NCI-H1930 (cell line): ENCODE measurements at places on chromosomes 1 and 21.

DNA sequence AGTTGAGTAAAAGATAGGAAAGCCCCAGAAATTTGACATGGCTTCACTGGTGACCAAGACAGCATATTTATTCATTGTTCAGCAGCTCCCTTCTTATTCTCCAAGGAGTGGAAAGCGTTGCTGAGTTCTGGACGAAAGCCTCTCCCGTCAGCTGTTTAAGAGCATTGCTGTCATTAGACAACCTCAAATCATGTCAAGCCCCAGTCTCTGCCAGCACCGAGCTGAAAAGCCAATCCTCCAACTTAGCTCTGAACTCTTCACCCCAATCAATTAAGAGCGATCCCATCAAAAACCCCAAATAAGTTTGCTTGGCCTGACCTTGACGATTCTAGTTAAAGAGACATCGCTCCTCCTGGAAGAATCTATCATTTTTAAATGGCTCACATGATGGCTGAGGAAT, 110.8 kb downstream of the PLPP3 start:
- no peak for DNase-seq

GRCh38 chr1:4617506-4617905, 36.9 kb upstream of the AJAP1 start:
- no peak for DNase-seq

DNA sequence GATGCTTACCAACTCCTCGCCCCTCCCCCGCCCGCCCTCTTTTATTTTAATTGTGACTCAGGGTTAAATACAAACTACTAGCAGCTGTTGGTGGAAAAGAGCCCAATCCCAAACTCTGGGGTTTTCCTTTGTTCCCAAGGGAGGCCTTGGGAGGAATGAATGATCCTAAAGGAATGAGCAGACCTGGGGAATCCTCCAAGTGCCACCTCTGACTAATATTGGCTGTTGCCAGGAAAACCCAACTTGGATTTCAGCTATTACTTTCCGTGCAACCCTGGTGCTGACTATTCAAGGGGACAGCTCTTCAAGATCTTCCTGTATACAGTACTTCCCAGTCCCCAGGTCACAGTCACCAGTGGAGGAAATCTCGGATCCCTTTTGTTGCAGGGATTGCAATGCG, 1.3 kb upstream of the S100A10 start:
- DNase-seq: no peak

DNA sequence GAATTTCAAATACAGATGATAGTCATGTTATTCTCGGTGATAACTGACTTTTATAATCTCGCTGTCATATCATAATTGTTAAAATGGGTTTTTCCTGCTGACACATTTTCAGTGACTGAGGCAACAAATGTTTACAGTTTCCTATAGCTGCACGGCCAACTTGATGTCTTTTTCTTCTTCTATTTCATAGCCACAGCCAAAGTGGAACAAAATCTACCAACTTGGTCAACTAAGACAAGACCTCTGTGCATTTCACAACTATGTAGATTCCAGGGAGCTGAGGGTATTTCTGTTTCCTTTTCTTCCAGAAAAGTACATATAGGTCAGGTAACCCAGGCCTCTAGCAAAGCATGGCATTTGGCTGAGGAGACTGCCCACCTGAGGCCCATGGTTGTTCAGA, 10.4 kb upstream of the AHCYL1 start:
- no peak for DNase-seq

DNA sequence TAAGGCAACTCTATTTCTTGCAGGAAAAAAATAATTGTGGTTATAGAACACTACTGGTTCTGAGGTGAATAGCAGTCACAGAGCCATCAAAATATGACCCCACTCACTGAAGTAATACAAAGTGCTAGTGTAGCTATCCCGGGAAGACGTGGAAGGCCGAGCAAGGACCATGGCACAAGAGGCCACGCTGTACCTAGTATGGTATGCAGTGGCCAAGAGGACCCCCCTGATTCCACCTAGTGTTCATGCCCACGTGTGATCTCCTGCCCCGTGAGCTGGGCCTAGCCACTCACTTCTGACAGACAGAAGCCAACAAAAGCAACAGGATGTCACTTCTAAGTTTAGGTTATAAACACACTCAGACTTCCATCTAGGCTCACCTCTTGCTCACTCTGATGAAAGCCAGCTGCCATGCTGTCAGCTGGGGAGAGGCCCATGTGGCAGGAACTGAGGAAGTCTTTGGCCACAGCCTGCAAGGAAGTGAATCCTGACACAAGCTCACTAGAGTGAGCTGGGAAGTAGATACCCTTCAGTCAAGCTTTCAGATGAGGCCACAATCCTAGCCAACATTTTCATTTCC, 21.7 kb upstream of the LSS start:
- no peak for DNase-seq

DNA sequence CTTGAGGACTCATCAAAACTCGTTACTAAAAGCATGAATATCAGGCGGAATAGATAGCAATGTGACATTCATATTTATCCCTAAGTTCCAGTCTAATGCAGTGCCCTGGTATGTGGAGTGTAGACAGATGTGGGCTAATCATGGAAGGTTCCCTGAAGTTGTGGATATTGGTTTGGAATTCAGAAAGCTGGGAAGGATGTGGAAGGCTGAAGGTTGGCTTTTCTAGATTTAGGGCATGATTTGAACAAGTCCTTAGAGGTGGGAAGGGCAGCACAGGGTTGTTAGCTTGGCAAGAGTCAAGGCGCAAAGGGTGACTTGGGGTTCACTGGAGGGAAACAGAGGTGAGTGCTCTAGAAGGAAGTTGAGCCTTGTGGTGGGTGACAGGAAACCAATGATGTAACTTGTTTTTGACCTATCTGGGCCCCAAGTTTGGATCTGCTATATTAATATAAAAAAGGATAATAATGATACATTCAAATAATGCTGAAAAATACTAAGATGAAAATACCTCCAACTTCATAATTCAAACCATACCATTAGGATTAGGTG, 21.9 kb downstream of the LGALS8 start:
- DNase-seq: no peak

DNA sequence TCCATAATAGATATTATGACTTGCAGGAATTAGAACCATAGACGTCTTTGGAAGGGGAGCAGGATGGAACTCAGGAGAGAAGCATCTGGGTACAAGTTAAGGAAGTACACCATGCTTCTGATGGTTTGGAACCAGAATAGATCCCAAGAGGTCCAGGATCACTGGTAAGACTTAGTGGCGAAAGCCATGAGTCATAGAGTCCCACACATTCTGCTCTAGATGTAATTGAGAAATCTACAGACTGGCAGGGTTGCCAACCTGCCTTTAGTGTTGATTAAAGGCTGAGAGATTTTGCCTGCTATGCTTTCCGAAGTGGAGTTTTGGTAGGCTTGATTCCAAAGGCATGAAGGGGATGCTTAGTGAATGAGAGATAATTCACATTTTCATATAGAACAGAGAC, 57.1 kb upstream of the C1orf87 start:
- DNase-seq: no peak

DNA sequence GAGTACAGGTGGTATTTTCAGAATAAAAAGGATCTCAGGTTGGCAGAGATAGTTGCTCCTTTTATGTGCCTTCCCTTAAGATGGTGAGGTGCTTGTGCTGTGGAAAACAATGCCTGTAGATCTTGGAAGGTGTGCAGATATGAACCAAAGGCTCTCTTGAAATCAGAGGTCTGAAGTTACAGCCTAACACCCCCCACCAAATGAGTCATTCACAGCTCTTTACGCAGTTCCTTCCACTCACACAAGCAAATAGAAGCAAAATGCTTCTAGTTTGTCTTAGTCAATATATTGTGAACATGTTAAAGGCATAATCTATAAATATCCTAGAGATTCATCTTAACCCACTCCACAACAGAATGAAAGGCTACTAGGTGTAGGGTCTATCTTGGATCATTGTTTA, 128.9 kb upstream of the NR5A2 start:
- no peak for DNase-seq

DNA sequence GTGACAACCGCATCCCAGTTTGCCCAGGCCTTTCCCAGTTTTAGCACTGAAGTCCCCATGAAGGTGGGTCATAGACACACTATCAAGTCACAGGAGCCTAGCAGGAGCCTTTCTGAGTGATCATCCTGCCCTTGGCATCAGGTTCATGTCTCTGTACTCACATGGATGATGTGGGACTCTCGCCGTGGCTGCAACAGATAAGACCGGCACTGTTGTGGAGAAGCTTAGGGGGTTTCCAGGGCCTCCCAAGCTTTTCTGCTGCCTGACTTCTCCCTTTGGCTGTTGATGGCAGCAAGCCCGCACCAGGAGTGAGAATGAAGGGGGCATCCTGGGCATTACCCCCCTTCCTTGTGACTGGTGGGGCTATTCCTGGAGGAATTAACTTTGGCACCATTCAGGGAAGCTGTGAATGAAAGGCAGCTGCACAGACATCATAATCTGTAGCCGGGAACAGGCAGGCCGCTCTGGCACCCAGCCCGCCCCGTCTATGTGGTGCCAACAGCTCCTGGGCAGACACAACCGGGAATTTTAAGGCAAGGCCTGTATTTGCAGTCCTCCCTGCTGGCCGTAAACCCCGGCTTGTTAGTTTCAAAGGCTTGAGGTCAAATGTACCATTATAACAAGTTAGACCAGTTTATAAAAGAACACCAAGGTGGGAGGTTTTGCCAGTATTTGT, 148.6 kb downstream of the HUNK start:
- DNase-seq: no peak

DNA sequence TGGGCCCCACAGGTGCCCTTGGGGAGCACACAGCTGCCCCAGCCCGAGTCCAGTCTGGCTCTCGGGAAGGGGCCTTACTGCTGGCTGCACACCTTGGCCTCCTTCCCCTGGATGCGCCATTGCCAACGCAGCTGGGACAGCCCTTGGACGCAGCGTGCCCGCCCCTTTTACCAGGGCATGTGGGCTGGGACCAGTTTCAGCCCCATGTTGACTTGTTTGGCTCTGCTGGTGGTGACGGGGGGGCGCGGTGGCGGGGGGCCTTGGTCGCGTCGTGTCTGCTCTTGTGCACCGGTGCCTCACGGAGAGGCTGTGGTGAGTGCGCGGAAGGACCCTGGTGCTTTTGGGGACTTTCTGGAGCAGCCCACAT, 19.6 kb downstream of the SKI start:
- no peak for DNase-seq

- no peak for DNase-seq
Measured at GRCh38 chr1:160359559-160360226, 7.2 kb upstream of the NHLH1 start.

DNA sequence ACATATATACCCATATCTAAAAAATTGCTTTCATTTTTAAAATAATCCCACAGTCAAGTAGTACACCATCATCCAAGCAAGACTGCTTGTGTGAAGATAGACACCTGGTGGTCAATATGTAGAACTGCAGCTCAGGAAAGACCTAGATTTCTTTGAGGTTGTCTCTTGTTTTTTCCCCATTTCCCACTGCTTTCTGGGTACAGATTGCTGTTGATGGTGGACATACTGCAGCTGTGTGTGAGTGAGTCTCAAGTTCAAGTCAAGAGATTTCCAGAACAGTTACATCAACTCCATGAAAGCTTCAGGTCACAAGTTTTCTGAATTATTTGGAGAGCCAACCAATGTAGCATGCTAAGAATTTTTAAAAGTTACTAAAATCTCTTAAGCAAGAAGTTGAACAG, 306.4 kb downstream of the DUSP10 start:
- DNase-seq: peak; percentile 22

DNA sequence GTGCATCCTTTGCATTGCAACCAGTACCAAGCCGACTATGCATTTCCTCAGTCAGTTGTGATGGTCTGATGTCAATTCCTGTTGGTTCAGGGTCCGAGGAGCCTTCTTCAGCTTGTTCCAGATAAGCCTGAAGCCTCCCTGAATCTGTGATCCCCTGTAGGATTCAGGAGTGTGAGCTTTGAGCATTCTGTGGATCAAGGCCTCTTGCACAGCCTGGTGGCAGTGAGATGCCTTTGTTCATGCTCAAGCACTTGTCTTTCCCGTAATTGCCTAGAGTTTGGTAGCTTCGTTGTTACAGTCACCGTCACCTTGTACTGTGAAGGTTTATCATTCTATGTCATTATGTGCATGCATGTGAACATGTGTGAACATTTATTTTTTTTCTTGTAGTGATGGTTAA, 103.5 kb downstream of the PBX1 start:
- no peak for DNase-seq
